ENCODE measurements at places on chromosomes 7 and 10. TPM values are rescaled to one million over a fixed set of nuclear protein-coding genes. Genes with fewer than 3 reads are reported as not detected.

Gene MDH2
- total RNA-seq = 106 TPM

- DNase-seq = no peak
Measured at GRCh38 chr7:136303162-136303561, 326.0 kb upstream of the MTPN start.

DNA sequence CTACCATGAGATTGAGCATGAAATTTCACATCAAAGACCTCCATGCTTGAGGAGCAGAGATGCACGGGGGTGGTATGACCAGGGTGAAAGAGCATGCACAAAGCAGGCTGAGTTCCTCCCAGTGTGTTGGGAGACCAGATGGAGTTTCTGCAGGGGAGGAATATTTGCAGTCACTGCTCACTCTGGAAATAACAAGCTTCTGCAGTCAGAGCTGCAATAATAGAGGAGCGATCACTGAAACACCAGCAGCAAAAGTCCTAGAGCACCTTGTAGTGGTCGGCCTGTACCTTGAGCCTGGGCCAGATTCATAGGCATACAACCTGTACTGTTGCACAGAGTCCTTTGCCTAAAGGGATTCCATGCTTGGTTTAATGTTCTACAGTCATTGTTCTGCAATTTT lies 184.5 kb upstream of the SP8 start:
- no peak for DNase-seq

Gene PPP1R17
- total RNA-seq = not detected

GRCh38 chr10:118867768-118868167 lies 113.0 kb upstream of the CACUL1 start:
- DNase-seq = no peak

DNA sequence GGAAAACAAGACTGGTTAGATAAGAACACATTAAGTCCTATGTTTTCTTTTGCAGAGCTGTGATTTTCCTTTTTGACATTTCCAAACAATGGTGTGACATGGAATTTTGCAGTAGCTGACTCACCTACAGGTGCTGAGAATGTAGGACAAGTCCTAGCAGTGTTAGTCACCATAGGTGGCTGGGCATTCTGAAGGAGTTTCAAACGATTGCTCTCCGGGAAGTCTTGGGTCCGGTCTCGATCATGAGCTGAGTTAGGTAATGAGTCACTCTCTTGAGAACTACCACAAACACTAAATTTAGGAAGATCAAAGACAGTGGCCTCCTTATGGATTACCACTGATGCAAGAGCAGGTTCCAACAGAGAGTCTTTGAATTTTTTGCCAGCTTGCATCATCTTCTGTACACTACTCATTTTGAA lies 3.6 kb downstream of the FIGNL1 start:
- DNase-seq = no peak

DNA sequence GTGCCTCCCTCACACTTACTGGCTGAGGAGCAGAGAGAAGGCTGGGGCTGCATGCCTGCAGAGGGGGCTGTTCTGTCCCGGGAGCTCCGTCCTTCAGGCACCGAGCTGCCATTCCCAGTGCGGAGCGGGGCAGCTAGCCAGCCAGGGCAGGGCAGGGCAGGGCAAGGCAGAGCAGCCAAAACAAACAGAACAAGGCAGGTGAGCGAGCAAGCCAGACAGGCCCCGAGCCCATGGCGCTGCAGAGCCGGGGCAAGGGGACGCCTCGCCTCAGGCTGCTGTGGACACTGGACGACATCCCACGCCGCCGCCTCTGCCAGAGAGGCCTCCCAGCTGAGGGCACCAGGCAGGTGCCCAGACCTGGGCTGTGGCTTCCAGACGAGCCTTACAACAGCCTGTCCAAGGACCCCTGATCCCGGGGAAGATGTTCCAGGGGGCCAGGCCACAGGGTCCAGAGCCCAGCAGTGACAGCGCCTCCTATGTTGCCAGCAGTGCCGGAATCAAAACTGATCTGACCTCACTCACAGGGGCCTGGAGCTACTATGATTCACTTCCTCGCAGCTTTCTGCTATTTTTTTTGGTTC lies 8.2 kb upstream of the NDST2 start:
- DNase-seq = peak; percentile 93

GRCh38 chr10:7260412-7260900 lies 150.4 kb downstream of the SFMBT2 start:
- no peak for DNase-seq

GRCh38 chr7:103373866-103374643 lies 26.6 kb downstream of the PSMC2 start:
- no peak for DNase-seq

- DNase-seq = no peak
Measured at GRCh38 chr7:74482629-74483401, 29.1 kb downstream of the GTF2IRD1 start.

DNA sequence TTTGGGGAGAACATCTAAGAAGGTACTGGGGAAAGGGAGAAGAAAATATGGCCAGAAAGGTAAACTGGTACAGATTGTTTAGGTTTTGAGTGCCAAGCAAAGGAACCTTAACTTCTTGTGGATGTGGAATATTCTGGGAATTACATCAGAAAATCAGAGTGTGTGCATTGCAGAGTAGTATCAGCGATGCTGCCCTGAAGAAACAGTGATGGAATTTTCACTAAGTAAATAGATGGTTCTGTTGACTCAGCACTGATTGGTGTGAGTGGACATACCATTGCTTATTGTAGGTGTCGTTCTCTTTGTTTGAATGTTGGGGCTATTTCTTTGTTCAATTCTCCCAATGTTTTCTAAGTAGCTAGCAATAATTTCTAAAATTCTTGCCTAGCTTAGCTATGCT lies 24.4 kb upstream of the AKR1B1 start:
- no peak for DNase-seq

GRCh38 chr7:51316666-51317581 lies at the start of gene COBL:
COBL (minus strand) TSS chr7:51316809; CDS start chr7:51316633, 176 bp downstream.
- peak; percentile 82 for DNase-seq

GRCh38 chr10:52739380-52740154 lies 33.0 kb downstream of the MBL2 start:
- DNase-seq = no peak

DNA sequence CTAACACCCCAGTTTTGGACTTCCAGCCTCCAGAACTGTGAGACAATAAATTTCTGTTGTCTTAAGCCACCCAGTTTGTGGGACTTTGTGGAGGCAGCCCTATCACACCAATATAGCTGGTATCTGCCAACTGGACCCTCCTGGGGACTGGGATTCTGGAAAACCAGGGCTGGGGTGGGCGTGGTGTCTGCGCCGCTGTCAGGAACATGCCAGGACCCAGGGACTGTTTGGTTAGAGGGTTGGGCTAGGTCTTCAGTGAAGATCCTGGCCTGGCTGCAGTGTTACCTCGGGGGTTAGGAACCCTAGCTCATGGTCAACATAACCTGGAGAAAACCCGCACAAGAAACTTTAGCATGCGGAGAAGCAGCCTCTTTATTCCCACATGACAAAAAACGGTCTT lies 42.6 kb downstream of the PNLIPRP2 start:
- DNase-seq = no peak

DNA sequence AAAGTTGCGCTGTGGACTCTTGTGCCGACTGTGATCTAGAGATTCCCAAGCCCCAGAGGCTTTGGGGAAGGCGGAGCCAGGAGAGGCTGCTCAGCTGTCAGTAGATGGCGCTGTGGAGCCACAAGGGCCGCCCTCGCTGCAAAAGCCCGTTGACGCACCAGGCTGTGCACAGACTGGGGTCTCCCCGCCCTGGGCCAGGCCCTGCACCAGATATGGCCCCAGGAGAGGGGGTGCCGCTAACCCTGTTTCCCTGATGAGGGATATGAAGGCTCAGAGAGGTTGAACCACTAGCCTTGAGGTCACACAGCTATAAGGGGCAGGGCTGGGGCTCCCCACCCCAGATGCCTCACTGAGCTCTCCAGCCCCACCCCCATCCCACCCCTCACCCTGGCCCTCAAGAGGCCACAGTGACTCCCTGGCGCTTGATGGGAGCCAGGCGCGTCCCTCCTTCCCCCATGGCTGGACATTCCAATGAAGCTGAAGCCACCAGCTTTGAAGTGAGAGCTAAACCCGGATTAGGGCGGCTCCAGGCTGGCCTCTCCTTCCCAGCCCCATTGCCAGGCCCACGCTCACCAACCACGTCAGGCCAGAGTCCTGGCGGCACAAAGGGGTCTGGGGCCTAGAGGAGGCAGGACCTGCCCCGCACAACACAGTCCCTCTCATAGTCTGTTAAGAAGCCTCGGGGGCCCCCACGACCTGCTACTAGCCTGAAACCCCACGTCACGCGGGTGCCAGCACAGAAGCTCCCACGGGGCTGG lies 26.4 kb downstream of the MYL10 start:
- DNase-seq = peak; percentile 87

- no peak for DNase-seq
Measured at GRCh38 chr10:125557311-125557710, 125.7 kb downstream of the TEX36 start.

- DNase-seq = peak; percentile 70
Measured at GRCh38 chr10:16520900-16521299, 779 bp downstream of the C1QL3 start.

- DNase-seq = peak; percentile 66
Measured at GRCh38 chr7:50632561-50633413, 67.6 kb upstream of the DDC start.

- no peak for DNase-seq
Measured at GRCh38 chr7:1647961-1648672, 22.0 kb upstream of the ELFN1 start.

DNA sequence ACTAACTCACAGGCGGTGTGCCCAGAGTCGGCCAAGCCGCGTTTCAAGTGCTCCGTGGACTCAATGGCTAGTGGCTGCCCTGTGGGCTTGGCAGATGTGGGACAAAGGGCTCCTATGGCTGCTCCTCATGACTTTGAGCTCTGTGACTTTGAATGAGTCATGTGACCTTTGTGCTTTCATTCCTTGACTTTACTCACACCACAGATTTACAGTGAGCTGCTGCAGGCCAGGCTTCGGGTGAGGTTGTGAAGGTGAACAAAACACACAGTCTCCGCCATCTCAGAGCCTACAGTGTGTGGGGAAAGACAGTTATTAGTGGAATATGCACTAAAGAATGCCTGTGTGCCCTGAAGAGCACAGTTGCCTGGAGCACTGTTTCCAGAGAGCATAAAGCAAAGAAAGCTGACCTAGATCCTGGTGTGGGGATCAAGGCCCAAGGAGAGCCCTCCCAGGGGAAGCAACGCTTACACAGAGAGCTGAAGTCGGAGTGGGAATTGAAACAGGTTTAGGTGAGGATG lies 29.7 kb upstream of the PLEKHA1 start:
- DNase-seq = no peak

Gene LIPM
- total RNA-seq = not detected

DNA sequence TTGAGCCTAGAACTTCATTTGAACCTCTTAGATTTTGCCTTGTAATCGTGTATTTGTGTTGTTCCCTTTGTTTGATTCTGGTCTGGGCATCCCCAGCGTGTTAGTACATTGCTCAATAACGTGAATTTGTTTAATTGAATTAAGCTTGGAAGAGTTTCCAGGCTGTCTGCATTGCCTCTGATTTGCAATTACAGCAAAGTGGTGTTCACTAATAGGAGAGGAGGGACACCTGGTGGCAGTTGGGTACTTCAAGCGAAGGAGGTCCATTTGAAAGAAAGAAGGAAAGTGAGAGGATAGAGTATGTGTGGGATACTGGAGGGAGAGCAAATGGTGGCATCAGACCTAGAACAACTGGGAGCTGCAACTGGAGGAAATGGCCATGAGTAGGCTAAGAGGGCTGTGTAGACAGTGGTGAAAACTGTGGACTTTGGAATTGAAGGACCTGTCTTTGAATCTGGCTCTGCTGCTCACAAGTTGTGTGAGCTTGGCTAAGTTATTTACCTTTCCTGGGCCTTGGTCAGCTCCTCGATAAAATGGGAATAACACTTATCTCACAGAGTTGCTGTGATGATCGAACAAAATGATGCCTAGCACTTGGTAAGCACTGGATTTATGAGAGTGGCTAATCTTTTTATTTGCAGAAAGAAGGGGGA lies 15.1 kb downstream of the LSMEM1 start:
- no peak for DNase-seq

- DNase-seq = no peak
Measured at GRCh38 chr10:111756217-111757061, 427.1 kb downstream of the GPAM start.

Gene TRPV6
- 0.38 TPM for total RNA-seq

GRCh38 chr10:76198287-76199035 lies 767.0 kb downstream of the LRMDA start:
- DNase-seq = no peak

- DNase-seq = no peak
Measured at GRCh38 chr10:130049244-130049643, 61.4 kb downstream of the C10orf143 start.

Gene NEBL
- total RNA-seq = 106 TPM

Data from upper lobe of right lung (tissue), 1 donor.